Dorsolateral prefrontal cortex (tissue), 122 donors: ENCODE measurements at places on chromosomes 13 and 19. TPM values are rescaled to one million over a fixed set of nuclear protein-coding genes. Genes with fewer than 3 reads are reported as not detected.
A peak's percentile ranks its signal among the peaks of the same experiment; 100 is the strongest.

Gene FSD1
- total RNA-seq: 62.2 TPM

Gene INAFM1
- total RNA-seq: 23.2 TPM

Gene SIGLEC14
- total RNA-seq: 3.2 TPM

Gene NLRP11
- not detected for total RNA-seq

Gene BICRA
- 14.1 TPM for total RNA-seq

Gene SAFB
- total RNA-seq: 148 TPM

Gene SHFL
- total RNA-seq: 47.2 TPM

Gene DPF1
- total RNA-seq: 45.7 TPM

DNA sequence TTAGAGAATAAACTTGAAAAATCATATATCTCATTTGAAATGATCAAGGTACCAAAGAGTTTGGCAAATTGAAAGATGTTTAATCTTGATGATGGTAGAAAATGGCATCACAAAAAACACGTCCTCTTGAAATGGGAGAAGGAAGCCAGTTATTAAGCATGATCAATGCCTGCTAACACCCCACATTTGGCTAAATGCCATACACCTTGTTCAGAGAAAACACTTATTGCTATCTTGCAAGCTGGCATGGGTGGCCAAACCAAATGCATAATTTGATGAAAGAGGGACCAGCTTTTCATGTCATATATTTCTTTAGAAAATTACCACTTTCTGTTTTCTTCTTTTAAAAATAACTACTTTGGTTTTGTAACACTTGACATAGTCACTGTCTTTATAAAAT lies 141.3 kb downstream of the ZAR1L start:
- no peak for DNase-seq

DNA sequence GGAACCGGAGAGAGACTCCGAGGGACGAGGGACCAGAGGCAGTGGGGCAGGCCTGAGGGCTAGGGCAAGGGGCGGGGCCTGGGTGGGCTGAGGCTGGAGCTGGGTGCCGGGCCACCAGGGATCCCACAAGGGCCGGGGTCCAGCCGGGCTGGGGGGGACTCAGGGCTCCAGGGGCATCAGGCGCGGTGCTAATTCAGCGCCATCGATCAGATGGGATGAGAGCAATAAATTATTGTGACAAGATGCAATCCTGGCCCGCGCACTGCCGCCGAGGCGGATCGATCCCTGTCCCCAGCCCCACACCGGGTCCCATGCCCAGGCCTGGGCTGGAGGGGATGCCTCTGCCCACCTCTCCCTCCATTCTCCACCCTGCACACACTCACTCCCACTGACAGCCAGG lies 5.7 kb downstream of the ERFL start:
- DNase-seq: no peak

DNA sequence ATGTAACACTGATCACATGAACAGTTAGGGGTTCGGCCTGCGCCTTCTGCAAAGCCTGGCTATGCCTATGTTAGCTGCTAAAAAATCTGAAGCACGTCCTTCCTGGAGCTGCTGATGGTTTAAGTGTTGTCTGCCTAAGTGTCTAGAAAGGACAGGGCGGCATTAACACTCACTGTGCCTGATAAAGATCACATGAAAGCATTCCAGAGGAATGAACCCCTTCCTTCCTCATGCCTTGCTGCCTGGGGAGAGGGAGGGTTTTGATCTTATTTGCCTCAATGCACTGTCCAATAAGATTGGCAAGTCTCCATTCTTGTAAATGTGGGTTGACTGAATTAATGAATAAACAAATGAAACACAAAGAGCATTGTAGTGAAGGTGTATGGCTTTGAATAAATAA lies 5.2 kb downstream of the DOCK9 start:
- no peak for DNase-seq

DNA sequence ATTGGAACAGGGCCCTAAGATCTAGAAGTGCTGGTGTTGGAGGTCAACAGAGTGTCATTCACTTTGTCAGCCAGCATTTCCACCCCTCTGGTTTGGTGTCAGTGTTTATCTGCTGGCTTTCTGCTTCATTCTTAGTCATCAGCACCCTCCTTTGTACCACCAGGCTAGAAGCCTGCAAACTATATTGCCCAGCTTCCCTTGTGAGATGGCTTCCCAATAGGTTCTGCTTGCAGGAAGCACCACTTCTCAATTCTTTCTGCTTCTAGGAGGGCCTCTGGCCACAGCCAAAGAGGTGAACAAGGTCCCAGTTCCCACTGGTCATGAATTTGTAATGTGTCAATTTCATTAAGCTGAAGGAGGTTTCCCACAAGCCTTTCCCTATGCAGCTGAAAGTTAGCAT lies 36.4 kb upstream of the CALM3 start:
- no peak for DNase-seq

- DNase-seq: peak; percentile 93
Observed at GRCh38 chr19:9768175-9769112, at the start of gene ZNF846. Gene ZNF846, minus strand, starts transcription at chr19:9768738. Its CDS starts 3,788 bp downstream, at chr19:9764950.

DNA sequence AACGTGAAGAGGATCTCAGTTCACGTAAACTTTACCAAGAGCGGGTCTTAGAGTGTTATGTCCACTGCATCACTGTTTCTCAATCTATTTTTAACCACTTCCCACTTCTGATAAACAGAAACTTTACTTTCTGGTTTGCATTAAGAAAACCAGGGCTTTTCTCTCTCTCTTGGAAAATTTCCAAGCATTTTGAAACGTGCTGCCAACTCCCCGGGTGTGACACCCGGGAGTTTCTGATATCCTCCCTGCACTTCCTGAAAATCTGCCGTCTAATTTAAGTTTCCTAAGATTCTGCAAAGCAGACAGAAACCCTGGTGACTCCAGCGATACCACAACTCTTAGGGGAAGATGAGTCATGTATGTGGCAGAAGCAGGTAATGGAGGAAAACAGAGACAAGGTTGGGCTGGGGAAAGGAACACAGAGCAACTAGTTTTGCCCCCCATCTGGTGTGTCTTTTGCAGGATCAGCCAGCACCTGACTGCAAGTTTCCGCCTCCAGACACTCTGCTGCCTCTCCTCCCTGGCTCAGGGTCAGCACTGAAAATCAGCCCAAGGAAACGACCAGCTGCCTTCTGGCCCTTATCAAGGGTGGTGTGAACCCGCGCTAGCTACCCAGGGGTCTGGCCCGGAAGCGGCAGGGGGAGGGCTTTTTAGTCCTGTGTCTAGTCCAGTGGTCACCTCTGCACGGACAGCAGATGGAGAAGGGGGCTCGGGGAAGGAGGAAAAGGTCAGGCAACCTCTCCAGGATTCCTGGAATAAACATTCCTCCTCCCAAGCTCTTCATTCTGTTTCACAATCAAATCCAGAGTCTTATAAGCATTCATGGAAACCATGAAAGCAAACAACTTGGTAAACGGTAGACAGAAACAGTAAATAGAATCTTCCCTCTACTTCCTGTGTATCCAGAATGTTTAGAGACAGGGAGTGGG lies 11.3 kb upstream of the FFAR2 start:
- no peak for DNase-seq

DNA sequence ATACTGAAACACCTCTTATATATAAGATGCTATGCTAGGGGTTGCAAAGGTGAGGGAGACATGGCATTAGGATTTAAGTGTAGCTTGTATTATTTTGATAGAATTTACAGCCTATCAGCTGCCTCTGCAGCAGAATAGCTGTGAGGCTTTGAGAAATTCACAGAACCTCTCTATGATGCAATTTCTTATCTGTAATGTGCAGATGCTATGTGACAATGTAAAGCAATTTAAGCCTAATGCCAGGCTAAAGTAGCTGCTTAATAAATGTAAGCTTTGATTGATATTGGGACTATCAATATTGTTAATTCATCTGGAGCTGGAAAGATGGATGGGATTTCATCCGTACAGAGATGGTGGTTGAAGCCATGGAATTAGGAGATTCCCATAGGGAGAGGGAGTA lies 1.6 kb downstream of the ADGRE3 start:
- DNase-seq: no peak

GRCh38 chr19:53308339-53308811 lies 25.2 kb upstream of the ZNF845 start:
- DNase-seq: no peak

- no peak for DNase-seq
Observed at GRCh38 chr13:21882766-21883165, 211.9 kb downstream of the FGF9 start.

DNA sequence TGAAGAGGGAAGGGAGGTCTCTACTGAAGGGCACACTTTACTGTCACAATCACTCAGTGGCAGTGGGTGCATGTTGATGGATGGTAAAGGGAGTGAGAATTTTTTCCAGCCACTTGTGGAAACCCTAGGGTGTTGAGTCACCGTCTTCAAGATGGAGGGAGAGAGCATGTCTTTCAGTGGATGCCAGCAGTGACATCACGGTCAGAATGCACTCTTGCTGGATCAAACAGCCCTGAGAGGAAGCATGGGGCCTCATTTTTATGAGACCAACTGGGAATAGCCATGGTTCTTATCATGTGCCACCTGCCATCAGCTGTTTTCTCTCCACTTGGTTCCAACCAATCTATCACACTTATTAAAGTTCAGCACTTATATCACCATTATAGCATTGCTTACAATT lies 182.5 kb downstream of the KCNRG start:
- DNase-seq: no peak

DNA sequence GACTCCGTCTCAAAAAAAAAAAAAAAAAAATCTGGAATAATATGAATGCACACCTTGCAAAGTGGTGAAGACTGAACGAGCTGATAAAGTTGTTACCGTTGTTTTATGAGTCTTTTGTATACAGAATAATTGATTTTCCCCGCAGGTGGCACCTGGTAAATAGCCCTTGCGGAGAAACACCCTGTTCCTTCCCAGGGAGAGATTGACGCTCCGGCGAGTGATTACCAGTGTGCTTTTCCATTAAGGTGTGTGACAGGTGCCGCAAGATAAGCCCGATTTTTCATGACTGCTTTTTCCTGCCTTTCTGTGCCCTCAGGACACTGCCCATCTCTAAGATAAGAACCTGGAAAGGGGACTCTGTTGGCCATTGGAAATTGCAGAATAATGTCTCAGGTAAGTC lies 943 bp downstream of the ZNF302 start:
- no peak for DNase-seq

DNA sequence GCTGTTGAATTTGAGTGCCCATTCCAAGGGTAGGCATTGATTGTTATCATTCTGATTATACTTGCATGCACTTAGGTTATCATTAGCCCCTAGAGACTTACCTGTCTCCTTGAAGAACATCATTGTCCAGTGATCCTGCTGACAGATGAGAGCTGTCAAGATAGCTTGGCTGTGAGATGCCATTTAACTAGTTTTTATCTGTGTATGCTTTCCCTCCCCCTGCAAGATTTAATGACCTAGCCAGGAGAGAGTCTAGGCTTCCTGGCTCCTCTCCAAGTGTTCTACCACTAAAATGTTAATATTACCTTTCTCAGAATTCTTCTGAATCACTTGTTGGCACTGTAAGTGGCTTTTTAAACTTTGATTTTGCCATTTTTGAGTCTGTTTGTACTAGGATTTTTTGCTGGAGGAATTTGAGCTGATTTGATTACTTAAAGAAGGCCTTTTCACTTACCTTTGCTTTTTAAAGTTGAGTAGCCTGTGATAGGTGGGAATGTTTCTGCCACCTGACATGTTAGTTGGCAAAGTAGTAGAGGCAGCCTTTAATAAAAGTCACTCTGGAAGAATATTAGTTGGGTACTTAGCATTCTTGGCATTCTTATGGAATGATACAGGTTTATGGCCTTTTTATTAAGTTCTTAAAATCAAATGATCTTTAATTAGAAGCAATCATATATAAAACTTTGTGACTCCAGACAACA lies 41.1 kb downstream of the ARHGAP35 start:
- no peak for DNase-seq

GRCh38 chr13:60482012-60482411 lies 85.0 kb downstream of the TDRD3 start:
- DNase-seq: no peak

DNA sequence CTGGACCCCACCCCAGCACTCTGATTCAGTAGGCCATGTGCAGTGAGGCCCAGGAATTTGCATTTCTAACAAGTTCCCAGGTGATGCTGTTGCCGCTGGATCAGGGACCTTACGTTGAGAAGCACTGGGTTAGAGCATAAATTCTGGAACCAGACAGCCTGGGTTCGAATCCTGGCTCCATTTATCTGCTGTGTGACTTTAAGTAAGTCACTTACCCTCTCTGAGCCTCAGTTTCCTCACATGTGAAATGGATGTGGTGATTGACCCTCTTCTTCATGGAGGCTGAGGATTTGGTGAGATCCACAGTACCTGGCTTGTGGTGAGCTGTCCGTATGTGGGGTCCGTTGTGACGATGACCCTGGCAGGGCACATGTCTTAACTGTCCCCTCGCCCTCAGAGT lies 15.9 kb downstream of the HIPK4 start:
- no peak for DNase-seq

- no peak for DNase-seq
Observed at GRCh38 chr13:58025821-58026220, 394.3 kb downstream of the PCDH17 start.
